ENCODE measurements at places on chromosomes 5 and 9.

DNA sequence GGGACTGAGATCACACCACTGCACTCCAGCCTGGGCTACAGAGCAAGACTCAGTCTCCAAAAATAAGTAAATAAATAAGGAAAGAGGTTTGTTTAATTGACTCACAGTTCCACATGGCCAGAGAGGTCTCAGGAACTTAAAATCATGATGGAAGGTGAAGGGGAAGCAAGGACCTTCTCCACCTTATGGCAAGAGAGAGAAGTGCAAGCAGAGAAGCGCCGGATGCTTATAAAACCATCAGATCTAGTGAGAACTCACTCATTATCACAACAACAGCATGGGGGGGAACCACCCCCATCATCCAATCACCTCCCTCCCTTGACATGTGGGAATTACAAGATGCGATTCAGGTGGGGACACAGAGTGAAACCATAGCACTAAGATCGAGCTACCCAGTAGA lies 22.8 kb upstream of the RGMB start:
- DNase-seq = no peak

GRCh38 chr5:178786859-178787499 lies 56.5 kb upstream of the ZNF354A start:
- DNase-seq = no peak

DNA sequence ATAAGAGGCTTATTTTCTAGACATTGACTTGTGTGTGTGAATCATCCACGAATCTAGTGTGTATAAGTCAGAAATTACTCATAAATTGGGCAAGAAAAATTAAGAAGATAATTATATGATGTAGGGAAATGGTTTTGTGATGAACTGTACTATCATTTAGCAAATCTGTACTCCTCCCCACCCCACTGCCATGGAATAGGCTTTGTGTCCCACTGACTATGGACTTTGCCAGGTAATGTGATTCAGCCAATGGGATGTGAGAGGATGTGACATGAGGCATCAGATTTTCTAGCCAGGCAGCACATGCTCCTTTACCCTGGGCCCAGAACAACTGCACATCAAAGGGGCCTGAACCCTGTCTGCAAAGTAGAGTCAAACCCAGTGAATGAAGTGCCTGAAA lies 406.6 kb downstream of the CTNND2 start:
- no peak for DNase-seq

GRCh38 chr5:56088431-56088949 lies 93.7 kb upstream of the IL6ST start:
- DNase-seq = no peak

GRCh38 chr9:88807426-88807825 lies 183.8 kb upstream of the S1PR3 start:
- no peak for DNase-seq

GRCh38 chr5:175837171-175837699 lies 34.1 kb upstream of the CPLX2 start:
- no peak for DNase-seq

- no peak for DNase-seq
These were observed 206.2 kb downstream of the NDUFS4 start for GRCh38 chr5:53766673-53767072.

GRCh38 chr9:131963072-131964030 lies 116.3 kb downstream of the MED27 start:
- DNase-seq = no peak

DNA sequence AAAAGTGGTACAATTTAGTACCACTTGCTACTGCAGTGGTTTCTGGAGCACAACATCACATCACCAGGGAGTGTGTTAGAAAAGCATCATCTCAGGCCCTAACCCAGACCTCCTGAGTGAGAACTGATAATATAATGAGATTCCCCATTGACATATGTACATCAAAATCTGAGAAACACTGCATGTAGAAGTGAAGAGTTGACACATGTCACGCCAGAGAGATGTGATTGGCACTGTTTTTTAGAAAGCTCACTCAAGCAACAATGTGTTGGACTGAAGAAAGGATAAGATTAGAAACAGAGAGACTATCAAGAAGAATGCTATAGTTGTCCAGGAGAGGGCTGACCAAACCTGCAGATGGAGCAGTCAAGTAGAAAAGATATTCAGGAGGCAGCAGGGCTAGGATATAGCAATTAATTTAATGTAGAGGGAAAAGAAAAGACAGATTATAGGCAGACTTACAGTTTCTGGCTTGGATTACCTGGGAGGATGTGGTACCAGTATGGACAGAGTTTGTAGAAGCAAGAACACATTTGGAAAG lies 324.4 kb upstream of the ADAMTSL1 start:
- DNase-seq = no peak

GRCh38 chr9:113651896-113652295 lies 188.4 kb downstream of the RGS3 start:
- no peak for DNase-seq

- DNase-seq = no peak
These were observed 29.3 kb downstream of the SLC1A1 start for GRCh38 chr9:4519604-4520003.

- no peak for DNase-seq
These were observed 2.3 kb downstream of the IFNB1 start for GRCh38 chr9:21075484-21075883.

GRCh38 chr5:543755-544674 lies 19.8 kb upstream of the SLC9A3 start:
- no peak for DNase-seq

GRCh38 chr9:122814545-122814944 lies 13.8 kb downstream of the PDCL start:
- no peak for DNase-seq

DNA sequence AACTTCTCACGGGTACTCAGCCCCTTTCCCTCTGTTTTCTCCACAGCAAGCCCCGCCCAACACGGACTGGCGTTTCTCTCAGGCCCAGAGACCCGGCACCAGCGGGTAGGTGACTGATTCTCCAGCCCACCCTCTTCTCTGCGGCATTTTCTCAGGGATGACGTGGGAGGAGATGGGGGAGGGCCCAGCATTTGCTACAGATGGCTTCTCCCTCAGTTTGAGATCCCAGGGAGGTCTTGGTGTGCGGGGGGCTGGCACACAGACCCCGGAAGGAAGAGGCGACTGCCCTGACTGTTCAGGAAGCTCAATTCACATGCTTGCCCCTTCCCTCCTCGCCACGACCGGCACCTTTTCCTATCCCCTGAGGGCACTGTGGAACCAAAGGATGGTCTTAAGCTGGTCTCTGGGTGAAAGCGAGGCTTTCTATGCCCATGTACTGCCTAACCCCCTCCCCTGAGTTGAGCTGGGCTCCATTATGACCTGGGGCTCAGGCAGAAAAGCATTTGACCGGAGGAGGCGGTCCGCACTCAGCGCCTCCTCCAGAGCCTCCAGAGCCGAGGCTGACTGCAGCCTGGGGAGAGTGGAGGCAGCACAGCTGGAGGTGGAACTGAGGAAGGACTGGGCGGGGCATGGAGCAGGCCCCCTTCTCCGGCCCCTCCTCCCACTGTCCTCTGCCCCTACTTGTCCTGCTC lies 6.0 kb downstream of the PCDHGC5 start:
- no peak for DNase-seq

DNA sequence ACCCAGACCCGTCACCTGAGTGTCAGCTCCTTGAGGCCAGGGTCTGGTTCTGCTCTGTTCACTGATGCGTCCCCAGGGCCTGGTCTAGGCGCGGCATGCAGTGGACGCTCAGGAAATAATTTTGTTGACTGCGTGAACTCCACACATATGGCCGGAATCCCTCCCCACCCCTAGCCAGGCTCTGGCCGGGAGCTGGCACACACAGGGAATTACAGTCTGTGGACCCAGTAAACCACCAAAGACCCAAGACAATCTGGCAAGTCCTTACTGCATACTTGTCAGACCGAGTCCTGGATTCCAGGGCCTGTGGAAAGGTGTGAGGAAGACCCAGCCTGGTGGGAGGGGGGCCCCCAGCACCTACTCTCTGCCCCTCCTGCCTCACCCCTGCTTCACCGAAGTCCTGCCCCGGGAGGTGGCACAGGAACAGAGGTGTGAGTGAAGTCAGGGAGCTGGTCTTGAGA lies 113.0 kb upstream of the IER5L start:
- DNase-seq = no peak

- DNase-seq = no peak
These were observed 24.8 kb downstream of the RAI14 start for GRCh38 chr5:34680896-34681295.

DNA sequence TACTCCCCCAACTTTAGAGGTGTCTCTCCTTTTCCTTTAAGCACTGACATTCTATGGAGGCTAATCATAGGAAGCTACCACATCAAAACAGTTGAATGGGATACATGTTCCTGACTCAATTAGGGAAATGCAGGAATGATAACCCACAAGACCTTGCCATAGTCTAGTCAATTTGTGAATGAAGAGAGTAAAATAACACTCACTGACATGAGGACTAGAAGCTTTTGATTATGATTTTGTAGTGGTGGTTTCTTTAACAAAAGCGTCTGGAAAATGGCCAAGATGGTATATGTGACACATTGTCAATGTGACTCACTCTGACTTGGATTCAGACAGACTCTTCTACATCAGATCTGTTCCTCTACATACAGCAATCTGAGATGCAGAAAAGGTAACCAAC lies 13.7 kb upstream of the PRELID2 start:
- DNase-seq = no peak

All from stimulated activated CD8-positive, alpha-beta memory T cell treated with anti-CD3 and anti-CD28 coated beads, Interleukin-7, amount 100 ng/mL, for 1 hour (primary cell).